ENCODE measurements at places on chromosomes 12 and 14.
A peak's percentile ranks its signal among the peaks of the same experiment; 100 is the strongest.

DNA sequence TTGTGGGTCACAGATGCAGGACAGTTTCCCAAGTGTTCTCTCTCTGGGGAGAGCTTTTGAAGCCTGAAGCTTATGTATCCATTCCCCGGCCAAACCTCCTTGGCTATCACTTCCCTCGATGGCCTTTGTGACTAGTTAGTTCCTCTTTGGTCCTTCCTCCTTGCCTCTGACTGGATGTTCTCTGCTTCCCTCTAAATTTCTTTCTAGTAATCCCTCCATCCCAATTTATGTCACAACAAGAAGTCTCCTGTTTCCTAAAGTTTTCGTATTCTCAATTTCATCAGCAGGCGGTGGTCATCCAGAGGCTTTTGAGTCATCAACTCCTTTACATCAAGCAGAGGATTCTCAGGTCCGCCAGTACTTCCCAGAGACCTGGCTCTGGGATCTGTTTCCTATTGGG lies 27.5 kb downstream of the A2ML1 start:
- no peak for DNase-seq

DNA sequence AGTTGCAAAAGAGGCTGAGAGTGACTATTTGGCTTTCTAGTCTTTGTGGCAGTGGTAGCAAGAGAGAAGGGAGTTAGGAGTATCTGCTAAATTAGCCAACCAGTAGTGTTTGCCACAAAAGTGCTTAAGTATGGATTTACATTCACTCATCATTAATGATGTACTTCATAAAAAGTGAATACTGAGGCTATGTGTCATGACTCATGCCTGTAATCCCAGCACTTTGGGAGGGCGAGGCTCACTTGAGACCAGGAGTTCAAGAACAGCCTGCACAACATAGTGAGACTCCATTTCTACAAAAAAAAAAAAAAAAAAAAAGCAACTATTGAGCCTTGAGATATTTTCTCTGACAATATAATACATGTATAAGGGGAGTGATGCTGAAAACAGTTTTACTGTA lies 36.8 kb downstream of the CCDC177 start:
- DNase-seq: no peak

DNA sequence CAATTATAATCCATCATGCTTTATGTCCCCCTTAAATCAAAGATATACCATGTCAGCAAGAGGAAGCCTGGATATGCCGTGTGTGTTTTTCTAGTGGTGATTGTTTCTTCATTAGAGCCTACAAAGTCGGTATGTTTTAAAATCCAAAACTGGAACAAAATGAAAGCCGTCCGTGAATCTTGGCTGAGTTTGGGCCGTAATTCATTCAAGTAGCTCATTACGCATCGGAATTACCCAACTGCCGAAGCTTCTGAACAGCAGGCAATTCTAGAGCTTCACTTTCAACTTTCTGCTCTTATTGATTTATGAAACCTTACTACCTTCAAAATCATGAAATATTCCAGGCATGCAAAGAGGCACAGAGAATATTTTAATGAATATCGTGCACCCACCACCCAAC lies 224.7 kb downstream of the AACS start:
- no peak for DNase-seq

- no peak for DNase-seq
Measured at GRCh38 chr12:67331123-67331522, 62.0 kb downstream of the CAND1 start.

GRCh38 chr12:10802587-10802986 lies at the start of gene TAS2R7:
TSS of gene TAS2R7 (minus strand) at chr12:10802627. CDS start at chr12:10802570, 57 bp downstream.
- no peak for DNase-seq

DNA sequence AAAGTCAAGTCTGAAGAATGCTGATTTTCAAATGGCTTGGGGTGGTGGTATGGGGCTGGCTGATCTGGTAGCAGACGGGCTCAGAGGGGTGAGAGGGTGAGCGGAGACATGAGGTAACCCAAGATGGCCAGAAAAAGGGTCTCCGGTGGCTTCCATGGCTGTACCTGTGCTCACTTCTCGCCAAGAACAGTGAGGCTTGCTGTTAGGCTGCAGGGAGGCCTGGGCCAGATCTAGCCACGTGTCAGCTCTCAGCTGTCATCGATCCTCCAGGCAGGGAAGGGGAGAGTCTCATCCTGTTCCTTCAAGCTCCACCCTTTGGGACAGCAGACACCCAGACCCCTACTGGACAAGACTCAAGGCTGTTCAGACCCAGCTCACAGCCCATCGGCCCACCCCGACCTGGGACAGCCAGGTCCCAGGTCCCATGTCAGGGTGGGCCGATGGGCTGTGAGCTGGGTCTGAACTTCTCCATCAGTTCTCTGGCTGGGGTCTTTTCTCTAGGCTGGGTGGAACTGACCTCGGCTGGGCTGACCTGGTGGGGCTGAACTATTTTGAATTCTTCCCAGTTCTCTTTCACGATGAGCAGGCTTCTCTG lies 9.0 kb downstream of the LRTM2 start:
- DNase-seq: no peak

GRCh38 chr14:32808644-32809043 lies 130.0 kb upstream of the NPAS3 start:
- no peak for DNase-seq

DNA sequence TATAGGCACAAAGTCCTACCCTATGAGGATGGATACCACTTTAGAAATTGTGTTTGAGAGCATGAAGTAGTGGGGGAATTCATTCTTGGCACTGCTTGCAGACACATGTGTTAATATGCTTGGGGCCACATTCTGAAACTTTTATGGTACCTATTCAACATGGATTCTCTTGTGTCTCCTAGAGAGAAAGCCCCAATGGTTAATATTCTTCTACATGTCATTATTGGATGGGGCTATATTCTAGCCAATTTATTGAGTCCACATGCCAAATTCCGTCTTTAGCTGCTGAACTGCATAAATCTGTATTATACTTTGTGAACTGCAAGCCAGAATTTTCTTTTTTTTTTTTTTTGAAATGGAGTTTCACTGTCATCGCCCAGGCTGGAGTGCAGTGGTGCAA lies 140.0 kb downstream of the KICS2 start:
- no peak for DNase-seq

DNA sequence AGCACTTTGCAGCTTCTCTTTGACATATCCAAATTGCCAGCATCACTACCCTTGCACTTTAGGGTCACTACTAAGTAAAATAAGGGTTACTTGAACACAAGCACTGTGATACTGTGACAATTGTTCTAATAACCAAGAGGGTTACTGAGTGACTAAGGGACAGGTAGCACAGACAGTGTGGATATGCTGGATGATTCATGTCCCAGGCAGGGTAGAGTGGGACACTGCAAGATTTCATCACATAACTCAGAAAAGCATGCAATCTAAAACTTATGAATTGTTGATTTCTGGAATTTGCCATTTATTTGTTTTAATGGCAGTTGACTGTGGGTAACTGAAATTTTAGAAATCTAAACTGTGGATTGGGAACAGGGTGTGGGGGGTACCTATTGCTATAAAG lies 218.8 kb downstream of the KITLG start:
- no peak for DNase-seq

DNA sequence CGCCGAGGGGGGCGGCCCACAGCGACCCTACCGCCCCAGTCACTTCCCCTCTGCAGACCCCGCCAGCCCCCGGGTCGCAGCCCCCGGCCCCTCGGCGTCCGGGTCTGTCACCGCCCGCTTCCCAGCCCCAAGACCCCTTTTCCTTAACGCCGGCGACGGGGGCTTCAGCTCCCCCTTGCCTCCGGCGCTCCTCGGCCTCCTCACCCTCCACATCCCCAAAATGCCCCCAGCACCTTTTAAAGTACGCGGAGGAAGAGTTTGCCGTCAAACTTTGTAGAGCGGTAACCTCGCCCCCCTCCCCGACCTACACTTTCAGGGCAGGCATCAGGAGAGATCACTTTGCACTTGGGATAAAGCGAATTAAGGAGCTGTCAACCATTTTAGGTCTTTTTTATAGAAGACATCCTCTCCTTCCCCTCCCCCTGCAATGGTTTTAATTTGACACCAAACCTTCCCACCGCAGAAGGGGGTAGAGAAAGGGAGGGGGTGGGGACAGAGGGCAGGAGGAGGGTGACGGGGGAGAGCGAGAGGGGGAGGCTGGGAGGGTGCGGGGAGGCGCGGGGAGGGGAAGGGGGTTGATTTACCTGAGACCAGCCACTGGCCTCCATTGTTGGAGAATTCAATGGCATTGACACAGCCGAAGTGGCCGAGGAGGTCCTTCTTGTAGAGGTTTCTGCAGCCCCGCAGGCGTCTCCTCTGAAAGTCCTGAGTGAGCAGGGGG lies 578 bp downstream of the DCAF5 start:
- peak; percentile 40 for DNase-seq

GRCh38 chr14:100421756-100422470 lies 98.8 kb downstream of the SLC25A47 start:
- DNase-seq: no peak
